GM23338 (cell line): ENCODE measurements at places on chromosomes 5 and 9.

DNA sequence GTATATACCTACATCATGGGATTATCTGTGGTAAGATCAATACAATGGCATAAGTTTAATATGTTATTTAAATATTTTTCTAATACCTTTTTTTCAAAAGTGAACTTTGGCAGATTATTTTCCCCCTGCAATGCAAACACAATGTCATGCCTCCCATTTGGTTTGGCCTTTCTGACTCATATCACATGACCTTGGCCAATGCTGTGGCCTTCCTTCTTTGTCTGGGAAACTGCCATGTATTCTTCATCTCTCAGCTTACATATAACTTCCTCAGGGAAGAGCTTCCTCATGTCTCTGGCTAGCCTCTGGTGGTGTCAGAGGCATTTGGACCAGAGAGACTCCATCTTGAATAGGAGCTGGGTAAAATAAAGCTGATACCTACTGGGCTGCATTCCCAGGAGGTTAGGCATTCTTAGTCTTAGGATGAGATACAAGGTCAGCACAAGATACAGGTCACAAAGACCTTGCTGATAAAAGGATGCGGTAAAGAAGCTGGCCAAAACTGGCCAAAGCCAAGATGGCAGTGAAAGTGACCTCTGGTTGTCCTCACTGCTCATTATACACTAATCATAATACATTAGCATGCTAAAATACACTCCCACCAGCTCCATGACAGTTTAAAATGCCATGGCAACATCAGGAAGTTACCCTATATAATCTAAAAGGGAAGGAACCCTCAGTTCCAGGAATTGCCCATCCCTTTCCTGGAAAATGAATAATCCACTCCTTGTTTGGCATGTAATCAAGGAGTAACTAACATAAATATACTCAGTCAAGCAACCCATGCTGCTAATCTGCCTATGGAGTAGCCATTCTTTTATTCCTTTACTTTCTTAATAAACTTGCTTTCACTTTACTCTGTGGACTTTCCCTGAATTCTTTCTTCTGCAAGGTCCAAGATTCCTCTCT is 76.0 kb downstream of the C9orf153 start:
- no peak for DNase-seq

- no peak for DNase-seq
Observed at GRCh38 chr9:100499460-100499859, 26.5 kb downstream of the TMEFF1 start.

- DNase-seq: no peak
Observed at GRCh38 chr9:109314011-109314531, 6.8 kb downstream of the EPB41L4B start.

DNA sequence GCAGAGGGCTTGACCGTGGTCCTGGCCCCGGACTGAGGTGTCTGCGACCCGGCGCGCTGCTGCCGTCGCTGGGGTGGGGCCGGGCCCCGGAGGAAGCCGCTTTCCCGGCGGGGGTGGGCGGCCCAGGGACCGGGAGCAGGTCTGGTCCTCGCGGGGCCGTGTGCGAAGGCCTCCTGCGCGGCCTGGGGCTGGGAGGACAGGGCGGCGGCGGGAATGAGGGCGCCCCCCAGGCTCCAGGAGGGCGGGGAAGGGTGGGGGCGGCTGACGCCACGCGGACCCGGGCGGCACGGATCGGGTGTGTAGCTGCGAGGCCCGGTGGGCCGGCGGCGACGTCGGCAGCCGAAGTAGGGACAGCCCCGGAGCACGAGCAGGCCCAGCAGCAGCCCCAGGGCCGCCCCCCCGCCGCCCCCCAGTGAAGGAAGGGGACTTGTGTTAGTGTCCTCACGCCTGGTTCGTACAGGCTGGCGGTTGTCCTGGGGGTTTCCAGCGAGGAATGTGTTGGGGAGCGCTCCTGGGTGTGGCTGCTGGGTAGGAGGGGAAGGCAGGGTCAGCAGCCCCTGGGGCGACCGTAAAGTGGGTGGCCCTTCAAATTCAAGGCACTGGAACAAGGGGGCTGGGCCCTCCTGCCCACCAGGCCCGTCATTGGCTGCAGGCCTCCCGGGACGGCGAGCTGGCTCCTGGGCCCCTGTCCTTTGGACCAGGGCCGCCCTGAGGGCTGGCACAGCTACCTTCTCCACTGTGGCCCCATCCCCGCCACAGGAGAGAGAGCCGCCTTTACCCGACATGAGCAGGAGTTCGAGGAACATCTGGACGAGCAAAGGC is 597 bp upstream of the TMEM250 start:
- DNase-seq: peak; percentile 73

- DNase-seq: no peak
Observed at GRCh38 chr5:91430949-91431348, 47.8 kb upstream of the ARRDC3 start.

DNA sequence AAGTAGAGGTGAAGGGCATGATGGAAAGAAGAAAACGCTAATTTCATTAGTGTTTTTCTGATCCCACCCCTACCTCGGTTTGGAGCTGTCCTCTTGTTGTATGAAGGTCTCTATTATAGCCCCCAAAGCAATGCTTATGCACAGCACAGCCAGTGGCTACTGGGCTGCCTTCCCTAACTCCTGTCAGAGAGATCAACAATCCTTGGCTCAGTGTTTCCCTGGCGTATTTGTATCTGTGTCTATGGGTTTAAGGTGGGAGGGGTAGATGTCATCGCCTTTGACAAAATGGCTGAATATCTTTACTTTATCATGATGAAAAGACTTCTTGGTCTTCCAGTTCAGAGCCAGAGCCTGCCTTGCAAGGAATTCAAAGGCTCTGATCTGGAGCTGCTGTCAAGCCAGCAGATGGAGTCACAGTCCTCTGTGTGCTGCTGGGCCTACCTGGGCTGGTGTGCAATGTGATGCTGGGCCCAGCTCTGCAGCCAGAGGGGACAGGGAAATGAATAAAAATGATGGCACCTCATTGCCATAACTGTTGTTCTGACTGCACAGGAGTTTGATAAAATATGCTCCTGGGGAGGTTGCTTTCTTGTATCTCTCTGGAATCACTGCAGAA is 20.1 kb upstream of the HSPA9 start:
- DNase-seq: no peak

- DNase-seq: peak; percentile 77
Observed at GRCh38 chr5:34474573-34475021, 181.5 kb upstream of the RAI14 start.

DNA sequence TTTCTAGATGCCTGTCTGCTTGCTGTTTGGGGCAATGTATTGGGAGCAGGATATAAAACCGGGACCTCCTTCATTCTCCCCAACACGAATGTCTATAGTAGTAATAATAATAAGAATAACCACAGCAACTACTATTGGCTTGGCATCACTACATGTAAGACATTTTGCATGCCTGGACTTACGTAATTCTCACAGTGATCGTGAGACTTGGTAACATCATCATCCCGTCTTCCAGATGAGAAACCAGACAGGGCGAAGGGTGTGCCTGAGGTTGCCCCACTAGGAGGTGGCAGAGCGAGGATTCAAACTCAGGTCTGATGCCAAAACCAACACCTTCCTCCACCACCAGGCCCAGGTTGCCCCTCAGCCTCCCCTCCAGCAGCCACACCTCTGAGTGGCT is 185.1 kb downstream of the RGS3 start:
- DNase-seq: no peak

DNA sequence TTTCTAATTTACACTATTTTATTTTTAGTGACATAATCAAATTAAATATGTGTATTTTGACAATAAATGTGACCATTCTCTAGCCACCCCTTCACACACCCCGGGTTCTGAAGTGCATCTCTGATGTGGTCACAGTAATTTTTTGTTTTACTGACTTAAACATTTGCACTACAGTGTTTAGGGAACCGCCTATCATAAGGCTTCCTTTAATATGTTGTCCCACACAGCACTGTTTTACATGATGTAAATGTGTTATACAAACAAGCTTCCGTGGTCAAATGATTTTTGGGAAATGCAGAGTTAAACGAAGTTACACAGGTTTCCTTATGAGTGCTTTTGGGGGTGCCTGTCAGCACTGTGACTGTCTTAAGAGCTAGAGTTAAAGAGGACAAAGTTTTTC is 86.5 kb downstream of the KDM4C start:
- no peak for DNase-seq

- DNase-seq: no peak
Observed at GRCh38 chr5:121373371-121373770, 478.3 kb upstream of the FTMT start.

DNA sequence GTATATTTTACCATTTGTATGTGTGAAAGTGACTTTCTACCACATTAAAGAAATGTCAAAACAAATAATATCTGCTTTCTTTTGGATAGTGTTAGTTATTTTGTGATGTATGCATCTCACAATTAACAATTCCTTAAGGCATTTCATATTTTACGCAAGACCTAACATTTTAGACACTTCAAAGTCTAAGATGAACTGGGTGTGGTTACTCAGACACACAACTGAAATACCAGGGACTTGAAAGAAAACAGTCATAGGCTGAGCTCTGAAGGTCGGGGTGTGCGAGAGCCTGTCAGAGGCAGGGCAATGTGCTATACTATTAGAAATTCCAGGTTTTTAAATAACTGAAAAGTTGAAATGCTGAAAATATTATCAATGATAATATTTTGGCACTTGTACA is 44.5 kb upstream of the ZNF622 start:
- DNase-seq: no peak

- no peak for DNase-seq
Observed at GRCh38 chr9:122819791-122820489, 8.4 kb downstream of the PDCL start.

DNA sequence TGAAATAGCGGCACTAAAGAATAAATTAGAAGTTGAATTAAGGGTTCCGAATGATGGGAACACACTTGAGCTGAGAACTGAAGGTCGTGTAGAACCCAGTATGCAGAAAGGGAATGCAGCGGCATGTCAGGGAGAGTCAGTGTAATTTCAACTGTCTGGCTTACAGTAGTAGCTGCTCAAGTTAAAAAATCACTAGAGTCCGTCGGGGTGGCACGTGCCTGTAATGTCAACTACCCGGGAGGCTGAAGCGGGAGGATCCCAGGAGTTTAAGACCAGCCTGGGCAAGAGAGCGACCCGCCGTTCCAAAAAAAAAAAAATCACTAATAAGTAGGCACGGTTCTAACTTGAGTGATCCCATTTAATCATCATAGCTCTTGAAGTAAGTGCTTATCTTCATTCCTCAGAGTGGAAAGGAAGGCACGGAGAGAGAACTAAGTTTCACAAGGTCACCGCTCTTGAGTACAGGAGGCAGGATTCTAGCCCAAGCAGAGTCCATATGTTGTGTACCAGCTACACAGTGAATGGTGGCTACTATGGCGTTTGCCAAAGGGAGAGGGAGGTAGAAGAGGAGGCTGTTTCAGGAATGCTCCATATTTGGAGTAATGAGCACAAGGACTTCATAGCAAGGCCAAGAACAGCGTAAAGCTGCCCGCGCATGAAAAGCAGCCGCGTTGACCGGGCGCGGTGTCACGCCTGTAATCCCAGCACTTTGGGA is 831 bp downstream of the RMRP start:
- no peak for DNase-seq

GRCh38 chr9:547314-547713 is 294.2 kb upstream of the DMRT1 start:
- no peak for DNase-seq

DNA sequence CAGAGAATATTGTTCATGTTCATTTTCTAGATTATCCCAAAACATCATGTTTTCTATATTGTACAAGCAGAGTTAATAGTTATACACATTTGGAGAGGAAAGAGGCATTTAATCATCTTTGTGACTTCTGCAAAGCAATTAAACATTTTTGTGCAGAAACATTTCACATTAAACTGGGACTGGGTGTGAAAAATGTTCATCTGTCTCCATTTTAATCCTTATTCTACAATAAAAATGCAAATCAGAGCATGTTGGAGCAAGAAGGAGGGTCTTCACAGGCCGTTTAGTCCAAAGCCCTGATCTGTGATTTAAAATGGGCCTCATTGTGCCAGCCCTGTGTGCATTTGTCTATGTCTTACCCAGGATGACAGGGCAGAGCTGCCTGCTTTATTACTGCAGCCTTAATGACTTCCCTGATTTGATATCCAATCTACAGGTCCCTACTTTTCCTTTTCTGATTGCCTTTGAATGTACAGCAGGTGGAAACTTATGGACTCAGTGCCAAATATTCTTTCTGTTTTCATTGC is 183.5 kb downstream of the CAVIN4 start:
- no peak for DNase-seq

DNA sequence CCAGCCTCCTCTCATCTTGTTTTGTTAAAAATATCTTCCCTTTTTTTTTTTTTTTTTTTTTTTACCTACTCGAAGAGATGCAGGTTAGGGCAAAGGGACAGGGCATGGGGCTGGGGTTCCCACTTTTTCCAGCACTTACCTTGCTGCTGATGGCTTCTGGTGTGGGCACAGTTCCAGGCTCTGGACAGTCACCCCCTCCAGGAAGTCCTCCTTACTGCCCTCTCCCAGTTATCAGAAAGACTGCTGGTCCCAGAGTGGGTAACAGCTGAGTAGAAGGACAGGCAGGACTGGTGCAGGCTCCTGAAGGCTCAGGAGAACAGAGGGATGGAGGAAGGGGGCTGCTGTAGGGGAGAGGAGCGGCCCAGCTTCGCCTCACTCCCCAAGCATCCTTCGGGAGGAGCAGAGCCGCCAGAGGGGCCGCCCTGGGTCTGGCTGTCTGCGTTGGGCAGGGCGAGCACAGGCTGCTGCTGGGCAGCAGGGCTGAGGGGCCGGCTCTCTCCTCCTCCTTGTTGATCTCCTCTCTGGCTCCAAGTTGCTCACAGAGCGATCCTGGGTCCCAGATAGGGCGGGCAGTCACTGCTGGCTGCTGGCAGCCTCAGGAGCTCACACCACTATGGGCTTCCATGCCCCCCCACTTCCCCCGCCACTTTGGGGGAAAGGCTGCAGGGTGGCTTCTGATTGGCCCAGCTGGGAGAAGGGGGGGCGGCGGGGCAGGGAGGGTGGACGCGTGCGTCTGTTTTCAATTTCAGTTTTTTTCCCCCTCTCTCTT is at the start of gene PDGFRB:
PDGFRB (minus strand) TSS at position 588 of the 769 bp plus-strand sequence. CDS start 18,798 bp downstream, outside the sequence.
- peak; percentile 61 for DNase-seq

GRCh38 chr5:109029847-109030246 is 282.1 kb downstream of the FER start:
- no peak for DNase-seq

GRCh38 chr5:144072518-144072927 is 97.9 kb downstream of the YIPF5 start:
- no peak for DNase-seq

GRCh38 chr5:105882956-105883481 is 1787.7 kb downstream of the EFNA5 start:
- no peak for DNase-seq

DNA sequence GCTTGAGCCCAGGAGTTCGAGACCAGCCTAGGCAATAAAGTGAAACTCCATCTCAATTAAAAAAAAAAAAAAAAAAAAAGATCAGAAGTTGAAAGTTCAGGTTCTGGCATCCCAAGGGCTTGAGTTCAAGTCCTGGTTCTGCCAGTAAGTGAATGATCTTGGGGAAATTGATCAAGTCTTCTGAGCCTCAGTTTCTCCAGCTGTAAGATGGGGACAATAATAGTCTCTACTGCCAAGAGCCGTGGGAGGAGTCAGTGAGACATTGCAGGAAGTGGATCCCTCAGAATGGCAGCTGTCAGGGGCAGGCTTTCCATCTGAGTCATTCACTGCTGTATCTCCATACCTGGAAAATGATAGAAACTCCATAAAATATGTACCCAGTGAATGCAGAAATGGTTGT is 37.8 kb upstream of the FUBP3 start:
- DNase-seq: no peak
